ENCODE measurements at places on chromosomes 12 and 14.
A peak's percentile ranks its signal among the peaks of the same experiment; 100 is the strongest.

DNA sequence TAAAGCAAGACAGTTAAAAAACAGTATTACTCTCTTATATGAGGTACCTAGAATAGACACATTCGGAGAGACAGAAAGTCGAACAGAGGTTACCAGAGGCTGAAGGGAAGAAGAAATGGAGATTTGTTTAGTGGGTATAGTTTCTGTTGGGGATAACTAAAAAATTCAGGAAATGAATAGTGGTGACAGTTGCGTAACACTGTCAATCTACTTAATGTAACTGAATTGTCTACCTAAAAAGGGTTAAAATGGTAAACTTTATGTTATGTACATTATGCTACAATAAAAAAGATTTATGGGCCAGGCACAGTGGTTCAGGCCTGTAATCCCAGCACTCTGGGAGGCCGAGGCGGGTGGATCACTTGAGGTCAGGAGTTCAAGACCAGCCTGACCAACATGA is 30.6 kb upstream of the SLC6A13 start:
- DNase-seq = no peak

- no peak for DNase-seq
These were observed 111.6 kb upstream of the NOS1 start for GRCh38 chr12:117472983-117473382.

DNA sequence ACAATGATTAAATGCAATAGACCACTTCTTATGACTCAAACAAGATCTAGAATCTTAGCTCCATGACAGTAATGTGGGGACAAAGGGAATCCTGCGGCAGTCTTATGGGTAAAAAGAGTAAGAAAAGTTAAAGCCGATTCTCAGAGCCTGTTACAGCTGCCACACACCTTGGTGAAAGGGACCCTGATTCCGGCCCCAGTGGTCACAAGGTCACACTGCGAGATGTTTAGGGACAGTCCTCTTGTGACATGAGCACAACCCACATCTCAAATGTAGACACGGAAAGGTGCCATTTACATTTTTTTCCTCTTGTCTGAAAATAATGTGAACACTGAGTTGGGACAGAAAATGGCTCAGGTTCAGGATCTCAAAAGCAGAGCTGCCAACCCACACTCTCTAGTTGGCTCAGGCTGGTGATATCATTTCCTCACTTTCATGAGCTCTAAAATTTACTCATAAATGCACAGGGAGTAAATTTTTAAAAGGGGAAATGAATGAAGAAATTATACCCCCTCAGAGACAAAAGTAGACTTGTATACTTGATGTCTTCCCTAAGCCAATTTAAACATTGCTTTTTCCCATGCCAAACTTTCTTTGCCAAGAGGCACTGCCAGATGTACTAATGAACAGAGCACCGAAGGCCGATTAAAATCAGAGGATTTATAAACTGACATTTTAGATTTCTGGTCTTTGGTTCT is 113.1 kb upstream of the OVCH1 start:
- no peak for DNase-seq

DNA sequence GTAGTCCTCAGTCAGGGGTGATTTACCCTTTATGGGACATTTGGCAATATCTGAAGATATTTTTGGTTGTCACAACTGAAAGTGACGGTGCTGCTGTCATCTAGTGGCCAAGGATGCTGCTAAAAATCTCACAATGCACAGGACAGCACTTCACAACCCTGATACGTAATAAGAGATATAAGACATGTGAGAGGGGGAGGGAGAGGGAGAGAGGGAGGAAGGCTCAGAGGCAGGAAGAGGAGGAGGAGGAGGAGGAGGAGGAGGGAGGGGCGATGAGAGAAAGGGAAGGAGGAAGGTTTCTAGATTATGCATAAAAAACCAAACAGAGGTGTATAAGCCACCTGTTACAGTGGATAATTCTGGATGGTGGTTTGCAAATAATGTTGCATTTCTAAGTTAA is 14.3 kb downstream of the MYL2 start:
- DNase-seq = peak; percentile 64

GRCh38 chr12:75727577-75727976 is 216.2 kb upstream of the KRR1 start:
- DNase-seq = no peak

- no peak for DNase-seq
These were observed 139.5 kb upstream of the OTX2 start for GRCh38 chr14:56949828-56950227.

GRCh38 chr12:114272605-114273004 is 133.3 kb downstream of the TBX5 start:
- DNase-seq = no peak

DNA sequence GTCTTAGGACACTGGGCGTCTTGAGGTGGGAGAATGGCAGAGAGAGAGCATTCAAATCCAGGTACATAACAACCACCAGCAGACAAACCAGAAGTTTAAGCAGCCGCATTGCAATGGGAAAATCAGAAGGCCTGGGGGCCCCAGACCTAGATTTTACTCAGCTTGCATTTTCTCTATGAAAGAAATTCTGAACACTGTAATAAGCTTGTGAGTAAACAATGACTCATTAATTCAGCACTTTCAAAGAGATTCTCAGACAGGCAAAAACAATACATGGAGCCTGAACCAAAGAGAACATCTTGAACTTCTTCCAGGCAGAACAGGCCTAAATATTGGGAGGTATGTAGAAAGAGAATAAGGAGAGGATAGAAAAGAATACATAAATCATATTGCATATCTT is 69.8 kb upstream of the IFNG-AS1 start:
- DNase-seq = no peak

- no peak for DNase-seq
These were observed 29.3 kb downstream of the SLC7A8 start for GRCh38 chr14:23153851-23154796.

DNA sequence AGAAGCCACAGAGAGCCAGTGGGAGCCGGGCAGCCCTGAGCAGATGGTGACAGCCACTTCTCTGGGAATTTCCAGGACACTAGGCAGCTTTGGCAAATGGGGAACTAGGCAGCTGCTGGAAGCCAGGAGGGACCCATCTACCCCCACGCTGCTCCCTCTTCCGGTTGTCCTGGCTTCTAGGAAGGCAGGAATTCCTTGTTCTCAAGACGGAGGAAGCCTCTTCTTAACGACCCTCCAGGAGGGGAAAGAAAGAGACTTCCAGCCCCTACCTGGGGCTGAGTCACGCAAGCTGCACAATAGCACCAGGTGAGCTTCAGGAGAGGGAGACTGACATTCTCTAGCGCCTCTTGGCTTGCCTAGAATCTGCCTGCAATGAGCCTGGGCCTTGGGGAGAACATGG is 141.5 kb downstream of the ANO2 start:
- no peak for DNase-seq

GRCh38 chr12:111361717-111362576 is 6.9 kb downstream of the PHETA1 start:
- no peak for DNase-seq

GRCh38 chr12:95146769-95147168 is 70.5 kb downstream of the FGD6 start:
- DNase-seq = no peak

- no peak for DNase-seq
These were observed 168.0 kb upstream of the RTL1 start for GRCh38 chr14:101071493-101071906.

- no peak for DNase-seq
These were observed 167.5 kb downstream of the MDGA2 start for GRCh38 chr14:47507861-47508260.

GRCh38 chr12:59780605-59781135 is 184.8 kb downstream of the SLC16A7 start:
- peak; percentile 28 for DNase-seq

DNA sequence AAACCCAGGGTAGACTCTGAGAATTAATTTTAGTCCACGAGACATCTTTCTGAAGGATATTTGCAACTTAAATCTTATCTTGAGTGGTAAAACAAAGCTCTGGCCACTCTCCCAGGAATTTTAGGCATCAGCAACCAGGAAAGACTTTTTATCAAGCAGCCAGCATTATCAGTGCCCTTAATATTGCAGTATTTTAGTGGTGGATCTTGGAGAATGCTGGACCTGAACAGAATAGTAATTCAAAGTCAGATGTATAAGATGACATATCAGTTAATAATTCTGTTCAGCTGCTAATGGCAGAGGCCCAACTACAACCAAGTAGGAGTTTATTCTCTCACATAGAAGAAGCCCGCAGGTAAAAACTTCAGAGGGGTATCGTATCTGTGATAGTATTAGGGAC is 59.0 kb upstream of the CRY1 start:
- no peak for DNase-seq

GRCh38 chr12:50157259-50157658 is 9.9 kb downstream of the CERS5 start:
- no peak for DNase-seq

DNA sequence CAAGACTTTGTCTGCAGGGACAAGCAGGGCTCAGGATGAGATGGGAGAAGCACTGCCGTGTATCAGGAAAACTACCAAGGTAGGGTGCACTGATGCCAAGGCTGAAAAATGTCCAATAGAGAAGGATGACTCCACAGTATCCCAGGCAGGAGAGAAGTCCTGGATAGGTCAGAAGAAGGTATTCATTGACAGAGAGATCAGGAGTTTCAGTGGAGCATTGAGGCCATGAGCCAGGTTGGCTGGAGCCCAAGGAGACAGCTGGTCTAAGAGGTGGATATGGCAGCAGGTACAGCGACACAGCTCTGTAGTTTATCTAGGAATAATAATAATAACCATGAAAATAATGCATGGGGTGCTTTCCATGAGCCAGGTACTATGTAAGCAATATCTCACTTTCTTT is 180.9 kb downstream of the EXOC5 start:
- no peak for DNase-seq

GRCh38 chr14:97978341-97978740 is 1181.2 kb downstream of the VRK1 start:
- DNase-seq = no peak

DNA sequence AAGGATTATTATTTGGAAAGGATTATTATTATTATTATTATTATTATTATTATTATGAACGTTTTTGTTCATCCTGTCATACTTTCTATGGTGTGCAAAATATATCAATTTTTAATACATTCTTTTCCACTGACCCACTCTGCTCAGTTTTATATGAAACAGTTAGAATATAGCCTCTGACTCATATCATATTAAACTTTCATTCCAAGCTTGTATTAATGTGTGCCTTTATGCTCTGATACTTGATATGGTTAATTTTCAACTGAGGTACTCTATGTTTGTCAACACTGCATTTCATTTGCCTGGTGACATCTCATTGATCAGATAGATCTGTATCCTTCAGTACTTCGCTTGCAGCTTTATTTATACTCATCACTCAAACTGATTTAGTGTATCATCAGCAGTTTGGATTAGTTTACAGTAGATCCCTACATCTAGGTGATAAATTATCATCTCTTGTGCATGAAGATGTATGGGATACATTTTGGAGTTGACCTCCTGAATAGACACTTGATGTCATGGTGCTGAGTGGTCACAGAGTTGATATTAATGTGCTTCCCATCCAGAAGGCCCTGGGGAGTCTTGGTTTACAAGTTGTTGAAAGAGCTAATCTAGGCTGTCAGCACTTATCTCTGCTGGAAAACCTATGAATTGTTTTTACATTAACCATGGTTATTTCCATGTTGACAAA is 271.8 kb downstream of the TRHDE start:
- no peak for DNase-seq

- DNase-seq = no peak
These were observed 5.9 kb upstream of the TWF1 start for GRCh38 chr12:43812057-43812456.

GRCh38 chr12:92020983-92021665 is 124.5 kb downstream of the BTG1 start:
- no peak for DNase-seq

GRCh38 chr12:45309836-45310626 is 94.1 kb downstream of the ANO6 start:
- DNase-seq = no peak

DNA sequence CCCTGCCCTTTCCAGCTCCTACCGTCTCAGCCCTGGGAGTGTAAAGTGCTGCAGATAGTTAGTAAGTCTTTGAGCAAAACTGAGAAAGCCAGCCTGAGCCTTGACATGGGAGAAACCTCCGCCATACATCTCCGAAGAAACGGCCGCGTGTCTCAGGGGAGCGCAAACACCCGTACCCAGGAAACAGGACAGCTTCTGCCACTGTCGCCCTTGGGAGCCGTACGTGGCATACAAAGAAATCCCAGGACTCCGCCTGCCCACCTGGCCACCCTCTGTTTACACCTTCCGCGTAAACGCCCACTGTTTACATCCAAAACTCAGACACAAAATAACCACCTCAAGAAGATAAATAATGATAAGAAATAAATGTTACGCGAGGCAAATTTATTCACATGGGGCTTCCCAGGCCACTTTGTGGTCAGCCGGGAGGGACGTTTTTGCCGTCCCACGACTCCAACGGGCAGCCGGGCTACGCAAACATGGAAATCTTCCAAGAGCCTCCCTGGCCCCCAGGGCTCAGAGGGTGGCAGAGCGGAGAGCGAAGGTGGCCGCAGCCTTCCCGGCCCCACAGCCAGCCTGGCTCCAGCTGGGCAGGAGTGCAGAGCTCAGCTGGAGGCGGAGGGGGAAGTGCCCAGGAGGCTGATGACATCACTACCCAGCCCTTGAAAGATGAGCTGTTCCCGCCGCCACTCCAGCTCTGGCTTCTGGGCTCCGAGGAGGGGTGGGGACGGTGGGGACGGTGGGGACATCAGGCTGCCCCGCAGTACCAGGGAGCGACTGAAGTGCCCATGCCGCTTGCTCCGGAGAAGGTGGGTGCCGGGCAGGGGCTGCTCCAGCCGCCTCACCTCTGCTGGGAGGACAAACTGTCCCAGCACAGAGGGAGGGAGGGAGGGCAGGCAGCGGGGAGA is at the start of gene BDKRB2:
BDKRB2 (plus strand) TSS at position 689 of the 908 bp plus-strand sequence. CDS start 32,269 bp downstream, outside the sequence.
- peak; percentile 56 for DNase-seq

GRCh38 chr12:6635375-6635855 is 344 bp downstream of the LPAR5 start:
- DNase-seq = no peak

GRCh38 chr14:64937821-64938193 is 4.7 kb downstream of the GPX2 start:
- no peak for DNase-seq

DNA sequence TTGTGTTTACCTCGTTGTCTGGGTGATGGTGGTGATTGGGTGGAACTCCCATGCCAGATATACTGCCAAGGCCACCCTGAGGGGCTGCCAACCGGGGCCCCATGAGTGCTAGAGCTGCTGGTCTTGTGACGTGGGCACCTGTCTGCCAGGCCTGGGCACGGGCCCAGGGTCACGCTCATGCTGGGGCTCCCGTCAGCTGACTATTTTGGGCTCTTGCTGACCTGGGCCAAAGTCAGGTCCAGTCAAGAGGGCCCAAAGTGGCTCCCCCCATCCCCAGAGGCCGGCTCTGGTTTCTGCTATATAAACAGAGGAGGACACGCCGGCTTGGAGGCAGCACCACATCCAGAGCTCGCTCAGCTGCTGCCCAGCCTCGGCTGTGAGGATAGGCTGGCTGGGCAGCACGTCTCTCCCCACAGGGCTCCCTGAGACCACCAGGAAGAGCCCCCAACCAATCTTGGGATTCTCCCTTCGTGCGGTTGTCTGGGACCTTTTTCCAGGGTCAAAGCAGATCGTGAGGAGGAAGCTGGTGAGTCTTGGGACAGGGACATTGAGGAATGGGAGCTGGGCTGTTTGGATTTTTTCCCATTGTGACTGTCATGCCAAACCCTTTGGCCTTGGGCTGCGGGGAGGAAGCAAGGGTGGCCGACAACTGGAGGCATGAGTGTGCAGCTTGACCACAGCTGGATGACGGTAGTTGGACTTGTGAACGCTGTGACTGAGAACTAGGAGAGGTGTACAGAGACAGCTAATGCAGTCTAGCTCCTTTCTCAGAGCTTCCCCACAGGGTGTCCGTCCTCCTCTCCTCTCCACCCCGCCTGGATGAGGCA is 7.6 kb upstream of the NR4A1 start:
- no peak for DNase-seq

- DNase-seq = no peak
These were observed 59.5 kb upstream of the FUT8 start for GRCh38 chr14:65352964-65353530.

GRCh38 chr12:101719566-101719965 is 19.7 kb downstream of the SYCP3 start:
- DNase-seq = no peak

All from Kasumi-1 (cell line).